ENCODE measurements at places on chromosomes 6 and 20. TPM values are rescaled to one million over a fixed set of nuclear protein-coding genes. Genes with fewer than 3 reads are reported as not detected.
A peak's percentile ranks its signal among the peaks of the same experiment; 100 is the strongest.

GRCh38 chr6:32933661-32934085 is 7.2 kb downstream of the HLA-DMB start:
- DNase-seq = peak; percentile 82

DNA sequence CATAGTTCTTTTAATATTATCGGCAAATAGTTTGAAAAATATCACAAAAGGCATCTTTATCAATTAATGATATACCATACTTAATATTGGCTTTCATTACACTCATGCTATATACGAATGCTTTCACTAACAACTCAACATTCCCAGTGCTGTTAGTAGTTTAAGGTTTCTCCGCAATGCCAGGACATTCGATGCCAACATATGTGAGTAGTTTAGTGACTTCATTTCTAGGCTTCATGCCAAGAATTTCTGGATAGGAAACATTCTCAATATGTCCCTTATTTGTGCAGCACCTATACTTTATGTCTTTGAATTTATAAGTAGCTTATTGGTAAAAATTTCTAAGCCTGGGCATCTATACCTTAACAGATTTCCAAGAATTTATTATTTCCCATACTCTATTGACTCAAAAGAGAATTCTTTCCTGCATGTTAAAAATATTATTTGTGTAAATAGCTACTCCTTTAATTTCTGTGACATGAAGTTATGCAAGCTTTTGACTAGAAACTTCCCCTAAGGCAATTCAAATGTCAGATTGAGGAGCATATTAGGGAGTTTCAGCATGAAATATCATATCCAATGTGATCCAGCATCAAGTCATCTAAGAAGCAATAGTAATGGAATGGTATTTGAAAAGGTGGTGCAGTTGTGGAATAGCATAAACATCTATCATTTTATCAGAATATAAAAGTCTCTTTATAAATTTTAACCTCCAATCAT is 236.0 kb upstream of the STXBP5 start:
- peak; percentile 21 for DNase-seq

GRCh38 chr20:63162206-63162795 is 53.6 kb downstream of the YTHDF1 start:
- no peak for DNase-seq

GRCh38 chr20:36015806-36016403 is 47.5 kb downstream of the CNBD2 start:
- no peak for DNase-seq

Gene HNF4A
- total RNA-seq = 88.0 TPM

GRCh38 chr6:21173031-21173430 is 420.5 kb upstream of the SOX4 start:
- no peak for DNase-seq

Gene TRIM31
- 6.3 TPM for total RNA-seq

GRCh38 chr6:159390381-159390780 is 221.2 kb downstream of the FNDC1 start:
- DNase-seq = peak; percentile 16

GRCh38 chr6:164114651-164115050 is 700.1 kb downstream of the QKI start:
- no peak for DNase-seq

DNA sequence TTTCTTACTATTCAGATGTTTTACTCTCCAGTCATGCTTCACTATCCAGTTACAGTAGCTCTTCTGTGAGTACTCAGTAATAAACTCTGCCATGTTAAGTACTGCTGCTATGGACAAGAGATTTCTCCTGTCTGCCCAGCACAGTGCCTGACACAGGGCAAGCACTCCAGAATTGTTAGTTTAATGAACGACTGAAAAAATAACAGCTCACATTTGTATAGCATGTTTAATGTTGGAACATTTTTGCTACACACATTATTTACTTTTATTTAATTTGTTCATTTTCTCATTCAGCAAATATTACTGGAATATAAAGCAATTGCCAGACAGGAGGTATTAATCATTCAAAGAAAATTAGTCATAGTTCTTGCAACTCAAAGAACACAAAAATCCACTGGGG is 142.6 kb upstream of the HMGN3 start:
- no peak for DNase-seq

GRCh38 chr6:136920216-136920615 is 1.9 kb upstream of the SLC35D3 start:
- DNase-seq = no peak

Gene RAB44
- not detected for total RNA-seq

Gene LPIN3
- 14.9 TPM for total RNA-seq

Gene SLC22A2
- 0.43 TPM for total RNA-seq
